ENCODE measurements at places on chromosomes 11 and 22.

DNA sequence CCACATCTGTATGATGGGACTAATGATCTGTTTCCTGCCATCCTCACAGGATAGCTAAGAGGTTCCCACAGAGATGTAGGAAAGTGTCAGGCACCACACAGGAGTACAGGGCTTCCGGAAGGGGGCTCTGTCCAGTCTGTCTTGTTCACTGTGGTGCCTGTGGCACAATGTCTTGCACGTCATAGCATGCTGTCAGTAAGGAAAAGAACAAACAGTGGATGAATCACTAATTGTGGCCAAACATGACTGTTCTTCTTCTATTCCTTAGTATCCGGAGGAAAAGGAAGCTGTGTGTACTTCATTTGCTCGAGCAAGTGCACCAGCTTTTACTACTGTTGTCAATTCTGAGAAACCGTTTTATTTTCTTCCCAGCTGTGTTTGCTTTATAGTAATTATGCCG, 73.4 kb upstream of the YWHAH start:
- no peak for DNase-seq

- no peak for DNase-seq
Observed at GRCh38 chr11:67302571-67303131, 679 bp upstream of the SSH3 start.

DNA sequence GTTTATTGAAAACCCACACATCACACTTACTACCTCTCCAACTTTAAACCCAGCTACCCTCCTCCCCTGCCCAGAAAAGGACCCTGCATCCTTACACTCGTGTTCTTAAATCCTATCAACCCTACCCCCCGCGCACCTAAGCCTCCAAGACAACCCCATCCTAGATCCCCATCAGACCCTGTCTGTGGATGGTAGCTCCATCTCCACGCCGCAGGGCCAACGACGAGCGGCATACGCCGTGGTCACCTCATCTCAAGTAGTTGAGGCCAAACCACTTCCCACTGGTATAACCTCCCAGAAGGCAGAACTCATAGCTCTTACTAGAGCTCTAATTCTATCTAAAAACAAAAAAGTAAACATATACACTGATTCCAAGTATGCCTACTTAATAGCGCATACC, 9.4 kb upstream of the OR56A3 start:
- no peak for DNase-seq

DNA sequence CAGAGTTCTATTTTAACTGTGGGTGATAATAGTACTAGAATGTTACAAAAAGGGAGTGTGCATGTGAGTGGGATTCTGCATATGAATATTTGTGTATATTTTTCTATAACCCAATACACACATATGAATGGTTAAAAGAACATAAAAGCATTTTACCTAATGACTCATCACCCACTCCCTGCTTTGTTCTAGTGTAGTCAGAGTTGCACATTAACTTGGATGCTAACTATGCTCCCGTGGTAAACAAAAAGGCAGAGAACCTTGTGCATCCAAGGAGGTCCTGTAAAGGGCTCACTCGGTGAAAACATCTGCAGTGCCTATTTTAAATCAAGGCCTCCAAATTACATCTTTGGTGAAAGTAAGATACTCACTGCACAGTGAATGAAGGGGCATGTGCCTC, 1289.4 kb downstream of the LRRC4C start:
- DNase-seq, result no peak

- DNase-seq, result no peak
Observed at GRCh38 chr22:41949297-41949965, 2.5 kb upstream of the CENPM start.

GRCh38 chr11:117604336-117604995, 192.6 kb downstream of the DSCAML1 start:
- no peak for DNase-seq

DNA sequence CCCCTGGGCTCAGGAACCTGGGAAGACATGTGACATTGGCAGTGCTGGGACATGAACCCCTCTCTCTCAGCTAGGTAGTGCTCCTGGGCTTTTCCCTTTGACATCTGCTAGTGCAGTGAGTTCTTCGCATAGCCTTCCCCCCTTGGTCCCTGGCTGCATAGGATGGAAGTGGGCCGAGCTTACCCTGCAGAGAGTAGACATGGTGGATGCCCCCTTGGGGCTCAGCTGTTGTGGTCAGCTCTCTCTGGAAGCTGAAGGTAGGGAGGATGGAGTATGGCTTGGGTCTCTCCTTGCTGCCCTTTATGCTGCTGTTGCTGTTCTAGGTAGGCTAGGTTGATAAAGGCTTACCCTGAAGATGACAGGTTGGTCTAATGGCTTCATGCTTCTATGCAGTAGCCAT, 92.1 kb downstream of the ZBTB16 start:
- no peak for DNase-seq
